ENCODE measurements at places on chromosomes 16 and 17.

DNA sequence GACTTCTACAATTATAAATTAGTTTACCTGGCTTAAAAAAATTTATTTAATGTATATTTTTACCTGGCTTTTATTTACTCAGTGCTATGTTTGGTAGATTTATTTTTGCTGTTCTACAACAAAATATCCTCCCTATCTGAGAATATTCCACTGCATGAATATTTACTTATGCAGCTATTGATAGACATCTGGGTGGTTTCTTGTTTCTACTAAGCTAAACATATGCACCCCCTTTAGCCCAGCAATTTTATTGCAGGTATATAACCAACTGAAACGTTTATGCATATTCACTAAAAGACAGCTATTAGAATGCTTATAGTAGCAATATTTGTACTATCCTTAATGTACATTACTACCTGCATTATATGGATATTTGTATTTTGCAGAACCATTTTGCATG, 187.7 kb upstream of the CPHXL start:
- no peak for DNase-seq

DNA sequence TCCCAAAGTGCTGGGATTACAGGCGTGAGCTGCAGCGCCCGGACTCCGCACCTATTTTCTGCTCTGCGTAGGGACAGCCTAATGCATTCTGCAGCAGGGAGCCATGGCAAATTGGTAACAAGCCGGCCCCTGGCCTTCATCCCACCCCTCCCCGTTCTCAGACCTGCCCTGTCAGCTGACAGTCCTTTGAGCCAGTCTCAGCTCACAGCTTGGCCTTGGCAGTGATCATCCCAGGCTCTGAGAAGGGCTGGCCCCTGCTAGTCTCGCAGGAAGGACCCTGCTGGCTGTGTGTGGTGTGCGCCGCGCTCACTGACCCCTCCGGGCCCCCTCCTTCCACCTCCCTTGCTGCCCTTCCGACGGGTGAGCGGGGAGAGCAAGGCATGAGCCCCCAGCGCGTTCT, 10.3 kb upstream of the NPTX1 start:
- no peak for DNase-seq

GRCh38 chr17:27889711-27890251, 3.4 kb downstream of the LYRM9 start:
- no peak for DNase-seq

DNA sequence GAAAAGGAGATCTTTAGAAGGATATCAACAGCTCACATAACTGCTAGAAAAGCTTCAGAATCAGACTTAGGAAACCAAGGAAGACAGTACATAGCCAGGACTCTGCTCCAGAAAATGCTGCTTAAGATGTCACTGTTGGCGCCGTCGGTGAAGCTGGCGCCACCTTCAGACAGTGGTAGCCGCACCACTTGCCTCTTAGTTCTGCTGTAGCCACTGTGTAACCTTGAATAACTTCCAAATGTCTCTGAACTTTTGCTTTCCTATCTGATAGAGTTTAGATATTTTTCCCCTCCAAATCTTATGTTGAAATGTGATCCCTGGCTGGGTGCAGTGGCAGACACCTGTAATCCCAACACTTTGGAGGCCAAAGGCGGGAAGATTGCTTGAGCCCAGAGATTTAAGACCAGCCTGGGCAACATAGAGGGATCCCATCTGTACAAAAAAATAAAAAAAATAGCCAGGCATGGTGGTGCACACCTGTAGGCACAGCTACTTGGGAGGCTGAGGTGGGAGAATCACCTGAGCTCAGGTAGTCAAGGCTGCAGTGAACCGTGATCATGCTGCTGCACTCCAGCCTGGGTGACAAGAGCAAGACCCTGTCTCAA, 6.3 kb upstream of the USP31 start:
- DNase-seq, result no peak

DNA sequence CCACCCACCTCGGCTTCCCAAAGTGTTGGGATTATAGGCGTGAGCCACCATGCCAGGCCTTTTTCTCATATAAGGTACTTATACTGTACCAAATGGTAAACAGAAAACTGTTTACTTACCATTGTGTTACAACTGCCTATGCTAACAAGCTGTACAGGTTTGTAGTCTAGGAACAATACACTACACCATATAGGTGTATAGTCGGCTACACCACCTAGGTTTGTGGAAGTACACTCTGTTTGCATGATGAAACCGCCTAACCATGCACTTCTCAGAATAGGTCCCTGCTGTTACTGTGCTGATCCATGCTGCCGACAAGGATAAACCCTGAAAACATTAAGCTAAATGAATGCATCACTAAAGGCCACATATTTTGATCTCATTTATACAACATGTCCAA, 18.9 kb downstream of the DNAJA2 start:
- DNase-seq, result no peak

- DNase-seq, result peak; percentile 11
Observed at GRCh38 chr16:67339453-67339852, 12.8 kb downstream of the LRRC36 start.

- DNase-seq, result peak; percentile 28
Observed at GRCh38 chr17:76452127-76452659, 759 bp downstream of the UBE2O start.

GRCh38 chr17:62587554-62587953, 39.9 kb upstream of the MRC2 start:
- no peak for DNase-seq

DNA sequence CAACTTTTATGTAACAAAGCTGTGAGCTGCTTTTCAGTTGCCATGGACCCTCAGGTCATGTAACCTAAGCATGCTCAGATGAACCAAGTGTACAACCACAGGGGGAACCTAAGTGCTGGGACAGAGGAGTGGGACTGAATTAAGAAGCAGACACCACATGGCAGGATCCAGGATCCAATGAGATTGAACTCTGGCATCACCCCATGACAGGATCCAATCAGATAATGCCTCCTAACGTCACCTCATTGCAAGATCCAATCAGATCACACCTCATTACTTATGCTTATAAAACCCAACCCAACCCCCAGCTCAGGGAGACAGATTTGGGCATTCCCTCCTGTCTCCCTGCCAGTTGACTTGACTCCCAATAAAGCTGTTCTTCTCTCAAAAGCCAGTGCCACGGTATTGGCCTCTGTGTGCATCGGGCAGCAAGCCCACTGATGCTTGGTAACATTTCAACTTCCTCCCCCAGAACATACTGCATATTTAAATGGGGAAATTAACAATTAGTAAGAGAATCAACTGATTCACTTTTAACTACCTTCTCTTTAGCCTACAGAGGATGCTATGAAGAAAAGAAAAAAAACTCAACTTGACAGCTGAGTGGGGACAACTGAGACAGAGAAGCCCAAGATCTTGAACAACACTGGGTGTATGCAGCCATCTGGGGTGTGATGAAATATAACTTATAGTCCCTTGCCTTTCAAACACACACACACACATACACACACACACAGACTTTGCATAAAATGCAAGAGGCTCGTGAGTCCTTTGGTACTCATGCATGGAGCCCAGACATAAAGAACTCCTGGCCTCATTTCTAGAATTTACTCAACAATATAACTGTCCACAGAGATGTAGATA, 148.4 kb downstream of the SLC39A11 start:
- no peak for DNase-seq

DNA sequence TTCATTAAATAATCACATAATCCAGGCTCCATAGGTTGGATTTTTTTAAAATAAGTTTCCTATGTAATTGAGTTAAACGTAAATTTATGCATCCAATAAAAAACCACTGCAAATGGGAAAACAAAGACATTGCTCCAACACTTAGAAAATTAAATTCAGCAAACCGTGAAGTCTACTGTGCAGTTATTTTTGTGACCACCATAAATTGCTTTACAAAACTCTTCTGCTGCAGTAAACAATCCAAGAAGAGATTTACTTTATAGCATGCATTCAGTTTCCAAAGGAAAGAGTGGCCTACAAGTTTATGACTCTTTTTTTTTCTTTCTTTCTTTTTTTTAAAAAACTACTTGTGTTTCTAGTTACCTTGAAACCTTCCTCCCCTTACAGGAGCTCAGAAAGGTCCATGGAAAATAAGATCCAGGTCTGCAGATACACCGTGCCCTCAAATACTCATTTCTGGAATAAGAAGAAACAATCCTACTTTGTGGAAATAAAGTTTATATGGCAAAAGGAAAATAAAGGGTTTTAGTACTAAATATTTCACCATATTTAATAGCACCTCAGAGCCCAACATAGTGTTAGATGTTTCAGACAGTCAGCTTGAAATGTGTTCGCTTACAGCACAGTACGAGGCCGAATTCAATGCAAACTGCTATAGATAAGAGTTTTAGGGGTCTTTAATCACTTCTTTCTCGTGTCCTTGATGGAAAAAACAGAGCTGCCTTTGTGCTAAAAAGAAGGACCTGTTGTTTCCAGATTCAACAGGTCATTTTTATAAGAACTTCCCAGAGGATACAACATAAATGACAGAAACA, 3.2 kb downstream of the HS3ST3A1 start:
- no peak for DNase-seq

- DNase-seq, result no peak
Observed at GRCh38 chr17:42387661-42388380, 421 bp downstream of the STAT3 start.

DNA sequence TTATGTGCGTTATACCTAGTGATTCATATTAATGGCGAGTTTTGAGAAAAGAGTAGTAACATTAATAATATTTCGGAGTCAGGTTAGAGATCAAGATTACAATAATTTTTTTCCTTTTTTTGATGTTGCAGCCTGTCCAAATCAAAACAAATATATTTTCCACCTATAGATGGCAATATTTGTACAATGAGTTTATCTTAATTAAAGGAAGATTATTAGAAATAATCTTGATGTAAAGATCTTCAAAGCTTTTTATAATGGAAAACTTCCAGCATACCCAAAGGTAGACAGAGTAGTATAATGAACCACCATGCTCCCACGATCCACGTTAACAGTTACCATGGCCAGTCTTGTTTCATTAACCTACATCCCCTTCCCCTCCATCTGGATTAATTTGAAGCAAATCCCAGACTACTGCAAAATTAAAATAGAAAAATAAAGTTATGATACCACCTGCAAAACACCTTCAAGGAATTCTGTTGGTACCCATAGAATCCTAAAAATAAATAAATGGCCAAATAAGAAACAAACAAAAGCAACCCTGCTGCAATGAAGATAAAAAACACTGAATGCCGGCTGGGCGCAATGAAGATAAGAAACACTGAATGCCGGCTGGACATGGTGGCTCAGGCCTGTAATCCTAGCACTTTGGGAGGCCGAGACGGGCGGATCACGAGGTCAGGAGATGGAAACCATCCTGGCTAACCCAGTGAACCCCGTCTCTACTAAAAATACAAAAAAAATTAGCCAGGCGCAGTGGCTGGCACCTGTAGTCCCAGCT, 46.5 kb upstream of the GINS3 start:
- no peak for DNase-seq

DNA sequence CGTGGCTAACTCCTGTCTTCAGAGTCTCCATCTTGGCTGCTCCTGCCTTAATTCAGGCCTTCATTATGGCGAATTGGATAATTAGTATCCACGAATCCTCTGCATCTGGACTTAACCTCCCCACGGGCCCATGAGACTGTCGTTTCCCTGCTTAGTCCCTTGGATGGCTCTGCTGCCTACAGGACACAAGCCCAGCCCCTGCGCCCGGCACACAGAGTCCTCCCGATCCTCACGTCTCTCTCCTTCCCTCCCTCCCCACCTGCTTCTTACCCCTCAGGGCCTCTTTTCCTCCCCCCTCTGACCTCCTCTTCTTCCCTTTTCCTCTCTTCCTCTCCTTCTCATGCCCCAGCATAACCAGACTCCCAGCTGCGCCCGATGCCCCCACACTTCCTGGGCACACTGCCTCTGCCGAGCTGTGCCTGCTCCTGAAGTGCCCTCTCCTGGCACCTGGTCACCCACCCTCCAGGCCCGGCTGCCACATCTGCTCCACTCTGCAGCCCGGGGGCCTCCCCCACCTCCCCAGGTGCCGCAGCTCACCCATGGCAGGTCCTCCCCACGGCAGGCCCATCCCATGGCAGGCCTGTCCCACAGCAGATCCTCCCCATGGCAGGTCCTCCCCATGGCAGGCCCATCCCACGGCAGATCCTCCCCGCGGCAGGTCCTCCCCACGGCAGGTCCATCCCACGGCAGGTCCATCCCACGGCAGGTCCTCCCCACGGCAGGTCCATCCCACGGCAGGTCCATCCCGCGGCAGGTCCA, 45.9 kb downstream of the RPH3AL start:
- DNase-seq, result no peak

DNA sequence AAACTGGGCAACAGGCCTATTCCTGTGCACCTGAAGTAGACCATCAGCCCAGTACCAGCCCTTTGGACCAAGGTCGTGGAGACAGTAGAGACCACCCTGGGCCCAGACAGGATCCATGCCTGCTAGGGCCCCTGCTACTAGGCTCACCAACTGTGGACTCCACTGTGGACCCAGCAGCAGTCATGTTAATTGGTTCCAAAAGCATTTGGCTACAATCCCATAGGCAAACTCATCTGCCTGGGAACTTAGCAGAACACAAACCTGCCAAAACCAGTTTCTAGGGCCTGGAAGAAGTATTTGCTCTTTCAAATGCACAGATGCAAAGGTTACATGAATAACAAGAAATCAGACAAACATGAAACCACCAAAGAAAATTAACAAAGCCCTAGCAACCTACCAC, 53.1 kb downstream of the ACSM2A start:
- DNase-seq, result no peak

DNA sequence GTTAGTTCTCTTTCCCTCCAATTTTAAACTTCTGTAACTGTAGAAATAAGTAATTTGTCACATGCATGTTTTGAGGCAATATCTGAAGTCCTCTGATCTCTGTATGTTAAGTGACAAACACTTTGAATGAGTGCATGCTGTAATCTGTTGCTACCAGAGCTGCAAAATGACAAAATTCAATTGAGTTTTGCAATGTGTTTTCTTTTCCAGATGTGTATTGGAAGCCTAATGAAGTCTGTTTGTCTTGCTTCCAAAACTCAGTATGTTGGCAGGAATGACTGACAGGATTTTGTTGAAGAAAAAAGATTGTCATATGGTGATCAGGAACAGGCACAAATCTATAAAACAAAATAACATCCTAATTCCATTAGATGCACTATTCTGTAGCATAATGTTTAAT, 561.6 kb upstream of the CDH8 start:
- DNase-seq, result no peak

GRCh38 chr16:29963021-29963743, 1.3 kb downstream of the TMEM219 start:
- DNase-seq, result no peak

DNA sequence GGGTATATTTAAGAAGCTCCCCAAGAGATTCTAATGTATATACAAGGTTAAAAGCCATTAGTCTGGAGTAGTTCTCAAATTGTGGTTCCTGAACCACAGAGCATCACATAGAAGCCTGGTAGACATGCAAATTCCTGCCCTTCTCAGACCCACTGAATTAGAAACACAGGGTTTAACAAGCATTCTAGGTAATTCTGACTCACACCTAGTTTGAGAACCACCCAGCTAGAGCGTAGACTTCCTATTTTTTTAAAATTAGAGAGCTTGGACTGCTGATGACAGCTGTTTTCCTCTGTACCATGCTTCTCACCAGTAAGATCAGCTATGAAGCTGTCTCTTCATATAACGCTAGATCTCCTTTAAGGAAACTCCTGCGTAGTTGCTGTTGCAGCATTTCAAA, 50.6 kb downstream of the HS3ST3B1 start:
- peak; percentile 40 for DNase-seq

GRCh38 chr16:5056352-5056751, 9.4 kb downstream of the C16orf89 start:
- peak; percentile 32 for DNase-seq

Measured in EL (cell line).